ENCODE measurements at places on chromosomes 11 and 22.

DNA sequence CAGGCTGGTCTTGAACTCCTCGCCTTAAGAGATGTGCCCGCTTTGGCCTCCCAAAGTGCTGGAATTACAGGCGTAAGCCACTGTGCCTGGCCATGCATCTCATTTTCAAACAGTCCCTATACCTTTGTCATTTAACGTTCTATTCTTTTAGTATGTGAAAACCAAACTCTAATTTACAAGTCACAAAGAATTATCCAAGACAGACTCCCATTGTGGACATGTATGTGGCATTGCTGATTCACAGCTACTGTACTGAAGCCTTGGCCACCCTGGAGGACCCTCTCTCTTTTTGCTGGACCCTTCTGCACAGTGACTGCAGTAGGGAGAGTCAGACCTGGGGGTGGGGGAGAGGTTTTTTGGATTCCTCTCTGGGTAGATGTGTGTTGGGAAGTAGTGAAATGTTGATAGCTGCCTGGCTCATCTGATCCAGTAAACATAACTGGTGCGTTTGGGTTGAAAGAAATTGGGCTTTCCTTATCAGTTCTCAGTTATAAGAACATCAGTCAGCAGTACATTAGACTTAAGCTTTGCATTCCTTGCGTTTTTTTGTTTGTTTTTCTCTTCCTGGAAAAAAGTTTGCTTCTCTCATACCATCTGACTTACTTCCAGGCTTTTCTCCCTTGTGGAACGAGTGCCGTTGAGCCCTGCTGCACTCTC lies 65.9 kb downstream of the MED15 start:
- no peak for DNase-seq

DNA sequence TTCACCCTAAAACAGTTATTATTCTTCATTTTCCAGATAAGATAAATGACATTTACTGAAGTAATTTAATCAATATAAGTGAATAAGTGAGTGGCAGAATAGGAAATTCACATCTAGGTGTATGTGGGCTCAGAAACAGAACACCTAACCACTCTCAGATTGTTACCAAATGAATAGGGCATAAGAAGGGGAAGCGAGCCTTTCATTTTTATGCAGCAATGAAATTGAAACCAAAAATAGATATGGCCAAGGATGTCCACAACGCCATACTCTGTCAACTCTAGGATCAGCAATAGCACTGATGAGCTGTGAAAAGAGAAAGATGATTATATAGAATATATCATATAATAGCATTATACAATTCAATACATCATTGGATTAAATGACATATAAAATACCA lies 398.1 kb upstream of the API5 start:
- DNase-seq: no peak

- DNase-seq: no peak
Measured at GRCh38 chr11:28289444-28289843, 181.3 kb downstream of the METTL15 start.

- DNase-seq: no peak
Measured at GRCh38 chr11:104001561-104002056, 34.8 kb upstream of the DDI1 start.

DNA sequence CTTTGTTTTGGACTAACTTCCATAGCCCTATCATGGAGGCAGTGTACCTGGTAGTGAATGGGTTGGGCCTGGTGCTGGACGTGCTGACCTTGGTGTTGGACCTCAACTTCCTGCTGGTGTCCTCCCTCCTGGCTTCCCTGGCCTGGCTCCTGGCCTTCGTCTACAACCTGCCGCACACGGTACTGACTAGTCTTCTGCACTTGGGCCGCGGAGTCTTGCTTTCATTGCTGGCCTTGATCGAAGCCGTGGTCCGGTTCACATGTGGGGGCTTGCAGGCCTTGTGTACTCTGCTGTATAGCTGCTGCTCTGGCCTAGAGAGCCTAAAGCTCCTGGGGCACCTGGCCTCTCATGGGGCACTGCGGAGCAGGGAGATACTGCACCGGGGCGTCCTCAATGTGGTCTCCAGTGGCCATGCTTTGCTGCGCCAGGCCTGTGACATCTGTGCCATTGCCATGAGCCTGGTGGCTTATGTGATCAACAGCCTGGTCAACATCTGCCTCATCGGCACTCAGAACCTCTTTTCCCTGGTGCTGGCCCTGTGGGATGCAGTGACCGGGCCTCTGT lies 846 bp downstream of the RNF26 start:
- DNase-seq: no peak

- no peak for DNase-seq
Measured at GRCh38 chr22:42431401-42432019, 693 bp downstream of the NFAM1 start.

- no peak for DNase-seq
Measured at GRCh38 chr11:122647736-122648275, 7.7 kb upstream of the UBASH3B start.

DNA sequence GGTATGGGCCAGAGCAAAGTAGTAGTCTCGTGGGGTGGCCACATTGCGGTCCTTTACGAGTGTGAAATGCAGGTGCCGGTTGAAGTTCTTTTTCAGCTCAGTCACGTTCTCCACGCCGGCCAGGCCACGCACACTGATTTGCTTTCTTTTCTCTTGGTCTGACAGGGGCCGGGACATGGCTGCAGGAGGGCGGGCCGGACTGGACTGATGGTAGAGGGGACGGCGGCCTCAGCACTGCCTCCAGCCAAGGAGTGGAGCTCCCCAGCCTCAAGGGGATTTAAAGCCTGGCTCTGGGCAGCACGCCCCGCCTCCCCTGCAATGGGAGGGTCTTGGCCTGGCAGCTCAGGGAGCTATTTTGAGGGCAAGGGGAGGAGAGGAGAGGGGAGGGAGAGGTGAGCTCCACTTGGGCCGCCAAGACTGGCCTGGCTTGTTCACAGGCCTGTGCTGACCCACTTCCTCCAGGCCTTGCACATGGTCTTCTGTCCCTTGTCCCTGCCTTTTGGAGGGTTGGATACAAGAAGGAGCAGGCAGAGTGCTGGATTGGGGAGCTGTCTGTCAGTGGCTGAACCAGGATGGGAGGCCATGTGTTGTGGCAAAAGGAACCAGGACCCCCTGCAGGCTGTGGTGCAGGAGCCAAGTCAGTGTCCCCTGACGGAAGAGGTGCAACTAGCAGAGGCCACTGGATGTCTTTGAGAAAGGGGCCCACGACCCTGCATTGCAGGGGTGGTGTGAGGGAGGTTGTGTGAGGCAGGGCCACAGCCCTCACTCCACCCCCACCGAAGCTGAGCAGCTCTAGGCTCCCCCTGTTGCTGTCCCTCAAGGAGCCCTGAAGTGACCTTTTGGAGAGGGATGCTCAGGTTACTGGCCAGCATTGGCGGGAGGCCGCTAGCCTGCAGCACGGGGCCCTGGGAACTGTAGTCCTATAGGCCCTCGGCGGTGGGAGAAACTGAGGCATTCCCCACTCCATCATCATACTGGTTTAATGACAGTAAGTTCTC lies at the start of gene PYGM:
Gene PYGM (minus strand): TSS at position 253 of the 998 bp plus-strand sequence. CDS start 76 bp downstream, at position 177.
- DNase-seq: no peak

GRCh38 chr11:36456156-36456555 lies 53.9 kb downstream of the TRAF6 start:
- DNase-seq: no peak

DNA sequence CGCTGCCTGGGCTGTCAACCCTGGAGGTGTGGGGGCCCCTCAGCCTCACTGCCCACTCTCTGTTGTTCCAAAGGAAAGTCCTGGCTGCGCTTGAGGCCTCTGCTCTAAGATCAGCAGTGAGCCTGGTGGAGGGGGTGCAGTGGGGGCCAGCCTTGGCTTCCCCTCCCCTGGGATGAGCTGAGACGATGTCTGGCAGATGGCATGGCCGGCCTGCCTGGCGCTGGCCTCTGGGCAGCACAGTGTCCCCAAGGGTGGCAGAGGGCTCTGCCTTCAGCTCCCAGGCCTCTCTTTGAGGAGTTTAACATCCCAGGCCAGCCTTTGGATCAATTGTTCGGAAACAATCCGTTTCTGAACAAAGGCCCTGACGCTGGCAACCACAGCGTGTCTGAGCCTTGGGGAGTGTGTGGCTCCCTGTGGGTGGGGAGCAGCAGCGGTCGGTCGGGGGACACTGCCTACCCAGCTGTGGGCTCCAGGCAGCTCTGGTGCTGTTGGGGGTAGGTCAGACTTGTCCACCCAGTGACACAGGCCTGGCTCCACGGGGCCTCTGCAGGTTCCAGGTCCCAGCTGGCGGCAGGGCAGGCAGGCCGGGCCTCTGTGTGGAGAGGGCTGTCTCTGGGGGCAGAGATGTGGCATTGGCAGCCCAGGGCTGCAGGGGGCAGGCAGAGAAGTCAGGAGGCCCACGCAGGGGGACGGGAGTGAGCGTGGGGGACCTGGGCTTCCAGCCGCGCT lies 12.1 kb downstream of the TSPAN4 start:
- DNase-seq: no peak

DNA sequence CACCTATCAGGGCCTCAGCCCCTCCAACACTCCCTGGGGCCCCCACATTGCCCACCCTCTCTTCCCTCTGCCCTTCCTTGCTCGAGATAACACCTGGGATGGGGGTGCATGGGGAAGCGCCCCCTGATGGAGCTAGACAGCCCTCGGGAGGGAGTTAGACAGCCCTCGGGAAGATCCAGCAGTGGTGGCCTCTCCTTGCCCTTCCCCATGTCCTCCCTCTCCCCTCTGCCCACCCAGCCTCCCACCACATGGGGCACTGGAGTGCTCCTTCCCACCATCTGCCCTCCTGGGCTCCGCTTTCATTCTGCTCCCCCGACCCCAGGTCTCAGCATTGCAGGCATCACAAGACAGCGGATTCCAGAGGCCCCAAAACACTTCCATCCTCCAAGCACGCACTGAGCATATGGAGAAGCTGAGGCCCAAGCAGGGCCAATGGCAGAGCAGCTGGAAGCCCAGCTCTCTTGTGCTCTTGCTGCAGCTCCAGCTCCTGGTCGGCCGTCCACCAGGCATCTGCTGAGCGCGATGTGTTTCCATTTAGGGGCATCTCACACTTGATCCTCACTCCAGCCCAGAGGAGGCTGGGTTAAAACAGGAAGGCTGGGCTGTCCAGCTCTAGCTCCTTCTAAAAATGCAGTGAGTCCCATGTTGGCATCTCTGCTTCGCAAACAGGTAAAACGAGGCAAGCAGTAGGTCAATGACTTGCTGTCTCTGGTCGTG lies 65.6 kb downstream of the IGLL1 start:
- no peak for DNase-seq

DNA sequence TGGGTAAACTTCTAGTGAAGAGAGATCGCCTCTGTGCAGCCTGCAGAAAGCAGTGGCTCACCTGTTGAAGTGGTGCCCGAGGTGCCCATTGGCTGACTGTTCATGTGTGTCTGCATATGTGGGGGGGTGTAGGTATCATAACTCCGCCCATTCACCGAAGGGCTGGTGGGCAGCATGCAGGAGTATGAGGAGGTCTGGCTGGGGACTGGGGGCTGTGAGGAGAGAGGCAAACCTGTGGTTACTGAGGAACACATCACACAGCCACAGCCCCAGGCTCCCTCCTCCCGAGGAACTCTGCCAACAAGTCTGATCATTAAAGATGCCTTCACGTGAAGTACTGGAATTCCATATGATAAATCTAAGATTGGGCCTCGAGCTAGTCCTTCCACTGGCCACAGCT lies 20.5 kb downstream of the PAX6 start:
- DNase-seq: no peak

DNA sequence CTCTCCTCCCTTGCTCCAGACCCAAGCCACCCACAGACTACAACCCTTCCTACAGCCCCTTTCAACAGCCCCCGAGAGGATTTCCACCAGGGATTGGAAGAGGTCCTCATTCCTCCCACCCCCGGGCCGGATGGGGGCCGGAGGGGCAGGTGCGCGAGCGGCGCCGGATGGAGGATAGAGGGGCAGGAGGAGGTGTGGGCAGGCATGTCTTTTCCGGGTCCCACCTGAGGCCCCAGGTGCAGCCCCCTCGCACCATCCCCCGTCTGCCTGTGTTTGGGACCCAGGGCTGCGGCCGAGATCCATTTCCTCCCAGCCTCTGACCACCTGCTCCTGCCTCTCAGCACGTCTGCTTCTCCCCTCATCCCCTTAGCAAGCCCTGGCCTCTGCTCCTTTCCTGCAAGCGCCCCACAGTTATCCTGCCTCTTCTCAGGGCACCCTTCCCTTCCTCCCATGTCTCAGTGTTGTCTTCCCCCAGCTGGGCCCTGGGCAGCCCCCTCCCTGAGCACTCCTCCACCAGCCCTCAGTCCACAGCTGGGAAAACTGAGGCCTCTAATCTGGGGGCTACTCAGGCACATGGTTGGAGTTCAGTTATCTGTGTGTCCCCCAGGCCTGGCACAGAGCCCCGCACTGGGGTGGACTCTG lies 19.3 kb upstream of the CBX7 start:
- no peak for DNase-seq

GRCh38 chr11:5228124-5228523 lies 1.3 kb upstream of the HBB start:
- no peak for DNase-seq

GRCh38 chr11:72358466-72359405 lies 75.6 kb downstream of the CLPB start:
- DNase-seq: no peak

DNA sequence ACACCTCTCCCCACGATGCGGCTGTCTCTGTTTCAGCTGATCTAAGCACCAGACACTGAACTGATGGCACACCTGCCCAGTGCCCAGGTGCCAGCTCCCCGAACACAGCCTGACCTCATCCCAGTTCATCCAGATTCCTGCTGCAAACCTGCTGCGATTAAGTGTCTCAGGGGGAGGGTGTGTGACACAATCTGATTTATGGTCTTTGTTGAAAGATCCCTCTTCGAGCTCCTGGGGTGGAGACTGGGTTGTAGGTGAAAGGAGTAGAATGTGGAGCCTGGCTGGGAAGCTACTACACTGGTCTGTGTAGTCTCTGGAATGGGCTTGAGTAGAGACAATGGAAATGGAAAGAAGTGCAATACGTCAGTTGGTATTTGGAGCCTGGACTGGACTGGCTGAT lies 390.3 kb downstream of the SHANK2 start:
- no peak for DNase-seq

DNA sequence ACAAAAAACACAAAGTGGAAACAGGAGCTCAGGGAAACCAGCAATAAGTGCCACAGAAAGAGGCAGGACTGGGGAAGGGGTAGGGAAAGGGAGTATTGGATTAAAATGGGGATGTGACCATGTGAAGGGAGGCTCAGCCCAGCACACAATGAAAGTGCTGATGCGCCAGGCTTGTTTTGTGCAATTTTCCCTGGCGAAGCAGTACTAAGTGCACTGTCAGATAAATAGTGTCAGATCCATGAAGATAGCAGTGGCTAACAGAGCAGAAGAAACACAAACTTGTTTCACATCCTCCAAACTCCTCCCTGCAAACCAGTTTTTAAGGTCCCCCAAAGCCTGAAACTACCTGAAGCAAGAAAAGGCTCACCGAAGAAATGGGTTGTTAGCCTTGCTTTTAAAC lies 50.7 kb upstream of the RAPSN start:
- DNase-seq: no peak

GRCh38 chr22:19117111-19117512 lies 5.1 kb downstream of the DGCR2 start:
- DNase-seq: peak; percentile 74

GRCh38 chr11:113505046-113505445 lies 29.8 kb upstream of the DRD2 start:
- no peak for DNase-seq
